ENCODE measurements at places on chromosomes 2 and 18. TPM values are rescaled to one million over a fixed set of nuclear protein-coding genes. Genes with fewer than 3 reads are reported as not detected.

DNA sequence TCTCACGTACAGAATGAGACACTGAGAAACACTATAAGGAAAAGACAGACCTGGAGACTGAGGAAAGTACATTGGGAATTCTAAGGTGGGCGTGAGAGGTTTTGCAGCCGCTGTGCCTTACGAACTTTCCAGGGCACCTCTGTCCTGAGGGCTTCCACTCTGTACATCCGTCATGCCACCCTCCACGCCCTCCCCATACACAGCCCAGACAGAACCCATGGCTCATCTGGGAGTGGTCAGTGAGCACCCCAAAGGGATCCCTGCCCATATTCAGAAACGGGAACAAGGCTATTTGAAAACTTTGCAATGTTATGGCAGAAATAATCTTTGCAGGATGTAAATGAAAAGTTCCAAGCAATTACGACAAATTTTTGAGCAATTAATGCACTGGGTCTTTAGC lies 95.4 kb upstream of the ZNF532 start:
- DNase-seq, result no peak

DNA sequence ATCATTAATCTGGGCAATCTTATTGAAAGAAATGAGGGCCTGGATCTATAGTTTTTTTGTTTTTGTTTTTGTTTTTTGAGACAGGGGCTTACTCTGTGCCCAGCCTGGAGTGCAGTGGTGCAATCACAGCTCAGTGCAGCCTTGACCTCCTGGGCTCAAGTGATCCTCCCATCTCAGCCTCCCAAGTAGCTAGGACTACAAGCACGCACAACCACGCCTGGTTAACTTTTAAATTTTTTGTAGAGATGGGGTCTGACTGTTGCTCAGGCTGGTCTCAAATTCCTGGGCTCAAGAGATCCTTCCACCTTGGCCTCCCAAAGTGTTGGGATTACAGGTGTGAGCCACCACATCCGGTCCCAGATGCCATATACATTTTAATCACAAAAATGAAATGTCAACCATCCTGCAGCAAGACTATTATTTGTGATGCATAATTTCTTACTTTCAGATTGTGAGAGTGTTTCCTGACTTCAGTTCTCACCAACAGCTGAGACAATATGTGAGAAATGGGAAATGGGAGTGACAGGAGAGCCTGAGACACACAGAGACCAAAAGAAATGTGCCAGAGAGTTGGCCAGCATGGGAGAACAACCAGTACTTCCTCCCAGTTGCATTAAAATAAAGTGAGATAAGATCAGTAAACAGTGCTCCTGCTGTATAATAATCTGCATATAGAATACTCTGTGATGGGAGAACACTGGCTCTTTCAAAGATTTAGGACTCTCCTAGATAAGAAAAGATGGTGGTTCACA lies 87.6 kb downstream of the METTL8 start:
- no peak for DNase-seq

DNA sequence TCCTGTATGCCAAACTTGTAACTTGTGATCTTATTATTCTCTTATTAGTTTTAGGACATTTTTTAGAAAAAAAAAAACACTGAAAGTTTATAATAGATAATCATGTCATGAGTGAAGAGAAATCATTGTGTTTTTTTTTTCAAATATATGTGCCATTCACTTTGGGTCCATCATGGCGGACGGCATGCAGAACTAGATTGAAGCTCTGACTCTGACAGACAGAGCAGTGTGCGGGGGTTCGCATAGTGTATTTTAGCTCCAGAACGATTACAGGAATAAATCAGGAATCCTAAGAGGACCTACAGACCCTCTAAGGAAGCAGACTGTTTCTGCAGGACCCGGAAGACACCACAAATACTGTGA lies 484.4 kb upstream of the REG3G start:
- DNase-seq, result no peak

Gene OST4
- total RNA-seq, result 238 TPM

Gene TMEM237
- 17.6 TPM for total RNA-seq
